Right atrium auricular region (tissue), 2 donors: ENCODE measurements at places on chromosomes 4 and X. TPM values are rescaled to one million over a fixed set of nuclear protein-coding genes. Genes with fewer than 3 reads are reported as not detected.

GRCh38 chr4:133148690-133149363, at the start of gene PCDH10:
PCDH10 (plus strand) TSS chr4:133149294; CDS start chr4:133150141, 847 bp downstream.
- H3K4me3 ChIP-seq: peak within 1 kb of the TSS; percentile 40
- peaks cover 58% of the 10 kb centered on the region for H3K4me1 ChIP-seq
- peak; percentile 96 for DNase-seq
- H3K27ac ChIP-seq: no peak within 1 kb of the TSS
- no peaks in the 10 kb centered on the region for H3K36me3 ChIP-seq
- H3K27me3 ChIP-seq: peaks cover 27% of the 10 kb centered on the region

GRCh38 chrX:49282647-49283011, 13.0 kb downstream of the PPP1R3F start:
- DNase-seq: no peak
- no peaks in the 10 kb centered on the region for H3K27me3 ChIP-seq
- H3K4me1 ChIP-seq: no peaks in the 10 kb centered on the region
- H3K4me3 ChIP-seq: no peak overlapping the region
- no peak overlapping the region for H3K27ac ChIP-seq

DNA sequence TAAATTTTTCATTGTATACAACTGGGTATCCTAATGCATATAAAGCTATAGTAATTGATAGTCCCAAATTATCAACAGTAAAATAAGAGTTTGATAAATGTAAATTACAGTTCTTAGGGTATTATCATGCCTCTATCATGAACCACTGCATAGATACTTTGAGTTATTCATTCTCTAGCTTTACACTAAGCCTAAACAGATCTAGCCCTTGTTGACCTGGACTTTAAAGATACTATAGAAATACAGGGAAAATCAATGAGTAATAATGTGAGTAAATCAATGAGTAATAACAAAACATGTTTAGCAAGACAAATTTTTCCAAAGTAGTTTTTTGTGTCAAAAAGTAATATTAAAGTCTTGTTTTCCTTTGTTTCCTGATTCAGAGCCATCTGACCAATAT, 228.4 kb downstream of the SCFD2 start:
- no peaks in the 10 kb centered on the region for H3K36me3 ChIP-seq
- H3K27me3 ChIP-seq: no peaks in the 10 kb centered on the region
- no peak overlapping the region for H3K27ac ChIP-seq
- no peak for DNase-seq

The CENPVL2 gene
- total RNA-seq: not detected

The CDX4 gene
- not detected for total RNA-seq
